ENCODE measurements at places on chromosomes 1 and 21.

DNA sequence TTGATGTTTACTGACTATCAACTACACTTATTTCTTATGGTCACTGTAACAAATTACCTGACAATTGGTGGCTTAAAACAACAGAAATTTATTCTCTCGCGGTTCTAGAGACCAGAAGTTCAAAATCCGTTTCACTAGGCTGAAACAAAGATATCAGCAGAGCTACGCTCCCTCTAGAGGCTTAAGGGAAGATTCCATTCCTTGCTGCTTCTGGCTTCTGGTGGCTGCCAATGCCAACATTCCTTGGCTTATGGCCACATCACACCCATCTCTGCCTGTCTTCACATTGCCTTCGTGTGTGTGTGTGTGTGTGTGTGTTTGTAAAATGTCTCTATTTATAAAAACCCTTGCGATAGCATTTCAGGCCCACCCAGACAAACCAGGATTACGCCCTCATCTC, 66.4 kb downstream of the LMX1A start:
- DNase-seq = no peak

DNA sequence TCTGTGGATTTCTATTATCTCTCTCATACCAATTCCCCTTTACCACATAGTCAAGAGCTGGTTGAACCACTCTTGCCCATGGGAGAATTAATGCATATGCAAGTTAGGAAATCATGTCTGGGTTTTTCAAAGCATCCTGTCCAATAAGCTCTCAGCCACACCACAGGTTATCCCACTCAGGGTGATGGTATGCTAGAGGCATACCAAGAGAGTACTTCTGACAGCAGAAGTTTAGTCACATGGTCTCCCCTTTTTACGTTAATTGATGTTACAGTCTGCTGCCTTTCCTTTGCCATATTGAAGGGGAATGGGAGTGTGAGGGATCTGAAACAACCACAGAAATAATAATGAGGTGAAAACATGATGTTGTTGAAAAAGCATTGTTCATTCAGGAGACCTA, 135.8 kb upstream of the PBX1 start:
- DNase-seq = no peak

- no peak for DNase-seq
These were observed 249.1 kb downstream of the FOXD2 start for GRCh38 chr1:47686731-47687630.

GRCh38 chr1:164559342-164560051, 513 bp downstream of the PBX1 start:
- no peak for DNase-seq

DNA sequence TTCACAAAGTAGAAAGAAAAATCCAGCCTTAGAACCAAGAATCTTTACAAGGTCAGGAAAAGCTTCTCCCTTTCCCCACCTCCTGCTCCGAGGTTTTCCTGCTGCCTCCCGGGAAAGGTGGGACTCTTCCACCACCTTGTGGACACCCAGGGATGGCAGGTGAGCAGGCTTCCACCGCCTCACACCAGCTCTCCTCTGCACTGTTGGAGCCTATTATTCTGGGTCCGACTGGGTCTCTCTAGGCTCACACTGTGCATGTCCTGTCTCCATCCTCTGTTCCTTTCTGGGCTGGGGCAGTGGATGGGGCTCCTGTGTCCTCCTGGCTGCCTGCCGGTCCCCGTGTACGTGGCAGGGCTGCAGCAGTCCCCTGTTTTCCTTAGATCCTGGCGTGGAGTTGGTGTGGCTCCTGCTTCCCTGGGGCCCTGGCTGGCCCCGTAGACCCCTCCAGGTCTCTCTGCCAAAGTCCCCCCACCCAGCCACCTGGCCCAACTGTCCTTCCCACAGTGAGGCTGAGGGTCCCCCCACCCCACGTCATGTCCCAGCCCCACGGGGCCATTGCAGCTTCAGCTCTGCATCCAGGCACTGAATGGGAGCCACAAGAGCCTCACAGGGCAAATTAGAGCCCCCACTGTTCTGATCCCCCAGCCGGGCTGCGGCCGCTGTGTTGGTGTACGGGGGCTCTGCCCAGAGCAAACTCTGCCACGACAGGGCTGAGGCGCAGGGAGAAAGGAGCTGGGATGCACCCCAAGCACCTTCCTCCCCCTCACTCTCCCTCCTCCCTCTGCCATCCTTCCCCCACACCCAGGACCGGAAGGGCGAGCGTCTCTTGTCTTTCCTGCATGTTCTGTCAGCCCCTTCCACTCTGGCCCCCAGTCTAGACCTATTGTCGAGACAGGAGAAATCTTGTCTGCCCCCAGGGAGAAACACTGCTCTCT, 3.3 kb upstream of the SLC45A1 start:
- DNase-seq = peak; percentile 39

DNA sequence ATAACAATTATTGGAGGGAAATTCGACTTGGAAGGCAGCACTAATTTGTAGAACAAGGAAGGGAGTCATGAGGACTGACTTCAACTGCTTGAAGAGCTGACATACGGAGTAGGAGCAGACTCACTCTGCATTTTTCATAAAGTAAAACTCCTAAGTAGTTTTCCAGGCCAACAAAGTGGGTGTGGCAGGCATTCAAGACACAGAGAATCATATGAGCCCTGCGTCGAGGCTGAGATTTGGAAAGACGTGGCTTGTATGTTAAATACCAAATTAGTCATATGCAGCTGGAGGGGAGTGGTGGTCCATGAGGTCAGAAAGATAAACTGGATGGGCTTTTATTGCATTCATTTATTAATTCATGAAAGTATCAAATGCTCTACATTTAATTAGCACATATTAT, 255.7 kb upstream of the JUN start:
- DNase-seq = no peak

GRCh38 chr1:36284517-36284916, 21.7 kb upstream of the SH3D21 start:
- no peak for DNase-seq

DNA sequence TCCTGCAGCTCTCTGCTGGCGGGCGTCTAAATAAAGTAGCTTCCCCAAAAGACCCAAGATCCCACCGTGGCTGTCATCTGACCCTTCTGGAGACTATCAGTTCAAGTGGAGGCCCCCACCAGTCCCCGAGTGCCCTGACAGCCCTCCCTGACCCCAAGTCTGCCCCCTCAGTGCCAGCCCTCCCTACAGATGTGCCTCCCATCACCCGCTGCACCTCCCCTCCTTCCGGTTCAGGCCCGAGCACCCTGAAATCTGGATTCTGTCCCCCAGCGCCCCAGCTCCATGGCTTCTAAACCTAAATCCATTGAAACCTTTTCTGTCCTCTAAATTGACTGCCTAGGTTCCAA, 595 bp downstream of the IL10RB start:
- DNase-seq = peak; percentile 18

DNA sequence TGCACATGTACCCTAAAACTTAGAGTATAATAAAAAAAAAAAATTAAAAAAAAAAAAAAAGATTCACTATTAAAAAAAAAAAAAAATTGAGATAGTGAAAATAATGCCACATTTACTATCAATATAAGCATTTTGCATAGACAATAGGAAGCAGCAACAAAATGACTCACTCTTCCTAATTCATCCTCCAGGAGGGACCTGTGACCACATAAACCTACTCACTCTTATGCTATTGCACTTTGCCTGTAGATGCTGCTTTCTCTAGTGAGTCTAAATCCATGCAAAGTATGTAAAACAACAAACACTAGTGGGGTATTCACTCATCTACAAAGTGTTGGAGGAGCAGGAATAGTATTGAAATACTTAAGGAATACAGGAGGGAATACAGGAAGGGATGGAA, 2.9 kb downstream of the OR10J5 start:
- no peak for DNase-seq

- DNase-seq = no peak
These were observed 224.4 kb downstream of the DSCAM start for GRCh38 chr21:40622531-40622930.

DNA sequence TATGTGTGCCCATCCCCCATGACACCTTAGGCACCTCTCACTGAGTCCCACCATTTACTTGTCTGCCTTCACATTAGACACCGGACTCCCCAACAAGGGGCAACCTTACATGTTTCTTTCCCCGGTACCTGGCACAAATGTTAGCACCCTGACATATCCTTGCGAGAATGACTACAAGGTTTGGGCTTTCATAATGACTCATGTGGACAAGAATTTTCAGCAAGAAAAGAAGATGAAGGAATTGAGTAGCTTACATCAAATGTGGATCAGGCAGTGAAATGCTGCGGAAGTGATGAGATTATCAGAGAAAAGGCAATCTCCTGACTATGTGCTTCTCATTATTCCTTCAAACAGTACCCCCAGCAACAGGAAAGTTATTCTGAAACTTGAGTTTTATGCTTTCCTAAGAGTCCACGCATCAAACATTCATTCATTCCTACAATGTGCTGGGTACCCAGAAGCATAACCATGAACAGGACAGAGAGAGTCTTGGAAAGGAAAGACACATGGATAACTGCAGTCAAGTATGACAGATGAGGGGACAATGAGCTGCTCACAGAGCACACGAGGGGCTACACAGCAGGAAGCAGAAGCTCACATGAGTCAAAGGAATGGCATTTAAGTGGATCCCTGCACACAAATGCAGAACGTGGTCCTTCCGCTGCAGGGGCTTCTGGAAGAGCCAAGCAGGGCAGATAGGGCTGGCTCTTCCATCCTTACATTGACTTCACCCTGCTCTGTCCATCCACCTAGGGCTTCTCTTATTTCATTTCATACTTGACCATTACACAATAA, 112.1 kb downstream of the PCNX2 start:
- DNase-seq = no peak

- DNase-seq = no peak
These were observed 50.1 kb downstream of the KLHDC7A start for GRCh38 chr1:18530587-18531502.

GRCh38 chr1:83857103-83857502, 141.8 kb downstream of the TTLL7 start:
- DNase-seq = no peak

GRCh38 chr1:78071696-78072095, 25.9 kb downstream of the GIPC2 start:
- no peak for DNase-seq

- DNase-seq = no peak
These were observed 36.2 kb downstream of the IRF2BP2 start for GRCh38 chr1:234573711-234574299.

- DNase-seq = no peak
These were observed 169.6 kb upstream of the LHX8 start for GRCh38 chr1:74964508-74965102.

- DNase-seq = no peak
These were observed at the start of gene TRAF5 for GRCh38 chr1:211326528-211327345. Gene TRAF5 (plus strand): TSS chr1:211326833. CDS start chr1:211353240, 26,407 bp downstream.

GRCh38 chr1:7436056-7437005, 334.8 kb upstream of the VAMP3 start:
- DNase-seq = no peak

- peak; percentile 73 for DNase-seq
These were observed at the start of gene TP53BP2 for GRCh38 chr1:223845810-223846682. Gene TP53BP2 (minus strand): TSS chr1:223845947. CDS start chr1:223845680, 267 bp downstream.

DNA sequence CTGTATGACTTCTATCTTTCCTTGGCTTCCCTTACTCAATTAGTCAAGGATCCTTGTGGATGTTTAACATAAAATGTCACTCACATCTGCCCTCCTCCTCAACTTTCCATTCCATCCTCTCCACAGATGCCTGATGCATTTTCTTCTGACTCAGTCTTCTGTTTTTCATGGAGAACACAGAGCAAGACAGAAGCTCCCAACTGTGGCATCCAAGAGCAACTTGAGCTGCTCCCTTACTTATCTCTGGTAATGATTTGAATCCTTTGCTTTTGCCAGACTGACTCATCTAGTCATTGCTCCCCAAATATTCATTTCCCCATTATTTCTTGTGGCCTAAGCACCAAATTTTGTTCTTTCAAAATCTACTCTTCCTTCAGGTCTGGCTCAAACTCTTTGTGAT, 120.6 kb downstream of the LYPLAL1 start:
- no peak for DNase-seq
